ENCODE measurements at places on chromosomes 11 and 22.

- DNase-seq, result no peak
Observed at GRCh38 chr11:66725114-66725513, 3.9 kb downstream of the SPTBN2 start.

DNA sequence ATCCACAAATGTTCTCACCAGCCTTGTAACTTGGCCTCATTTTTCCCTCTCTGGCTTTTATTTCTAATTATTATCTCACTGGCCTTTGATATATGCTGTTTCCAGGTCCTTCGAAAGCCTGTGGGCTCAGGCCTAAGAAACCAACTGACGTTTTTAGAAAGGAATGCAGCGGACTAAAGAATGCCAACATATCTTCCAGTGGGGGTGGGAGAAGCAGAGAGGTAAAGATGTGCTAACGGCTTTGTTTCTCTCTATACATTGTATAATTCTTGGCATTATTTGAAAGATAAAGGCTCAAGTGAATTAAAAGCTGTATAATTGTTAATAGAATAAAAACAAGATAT, 28.2 kb downstream of the OR6Q1 start:
- DNase-seq, result no peak

DNA sequence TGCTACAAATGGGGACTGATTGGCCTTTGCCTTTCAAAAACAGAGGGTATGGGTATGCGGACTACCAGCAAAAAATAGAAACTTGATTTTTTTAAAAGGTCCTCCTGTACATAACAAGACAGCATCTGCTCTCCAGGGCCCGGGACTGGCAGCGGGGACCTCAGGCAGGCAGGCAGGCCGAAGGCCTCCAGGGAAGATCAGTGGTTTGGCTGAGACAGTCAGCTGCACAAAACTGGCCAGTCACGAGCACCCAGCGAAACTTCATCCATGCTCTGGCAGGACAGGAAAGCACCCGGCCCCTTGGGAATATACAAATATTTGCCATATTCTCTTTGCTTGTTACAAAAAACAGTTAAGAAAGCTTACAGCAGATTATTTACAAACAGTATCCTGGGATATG, 11.0 kb downstream of the RPL27A start:
- no peak for DNase-seq

GRCh38 chr11:88404932-88405710, 67.6 kb upstream of the CTSC start:
- peak; percentile 43 for DNase-seq

DNA sequence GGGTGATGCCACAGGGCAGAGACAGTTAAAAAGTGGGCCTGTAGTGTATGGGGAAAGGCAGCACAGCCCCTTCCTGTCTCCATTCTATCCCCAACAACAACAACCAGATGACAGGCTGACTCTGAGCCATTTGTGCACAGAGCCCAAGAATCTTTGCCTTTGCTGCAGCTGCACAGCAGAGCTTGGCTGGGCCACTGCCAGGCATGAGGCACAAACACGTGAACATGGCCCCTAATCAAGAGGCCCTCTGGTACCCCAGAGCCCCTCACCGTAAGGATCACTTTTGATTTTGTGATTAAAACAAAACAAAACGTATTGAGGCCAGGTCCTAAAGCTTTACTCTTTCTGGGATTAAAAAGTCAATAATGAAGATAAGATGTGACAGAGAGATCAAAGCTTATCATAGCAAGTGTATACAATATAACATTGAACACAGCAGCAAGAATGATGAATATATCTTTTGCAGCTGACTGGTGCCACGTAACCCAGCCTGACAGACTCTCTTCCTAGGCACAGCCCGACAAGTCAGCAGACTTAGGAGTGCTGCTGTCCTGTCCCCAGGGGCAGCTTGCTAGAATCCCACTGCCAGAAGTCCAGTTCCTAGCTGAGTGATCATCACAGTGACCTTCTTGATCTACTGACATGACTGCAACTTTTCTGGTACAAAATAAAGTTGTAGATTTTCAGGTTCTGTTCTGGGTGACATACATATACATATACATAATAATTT, 117.8 kb downstream of the SERGEF start:
- DNase-seq, result no peak

DNA sequence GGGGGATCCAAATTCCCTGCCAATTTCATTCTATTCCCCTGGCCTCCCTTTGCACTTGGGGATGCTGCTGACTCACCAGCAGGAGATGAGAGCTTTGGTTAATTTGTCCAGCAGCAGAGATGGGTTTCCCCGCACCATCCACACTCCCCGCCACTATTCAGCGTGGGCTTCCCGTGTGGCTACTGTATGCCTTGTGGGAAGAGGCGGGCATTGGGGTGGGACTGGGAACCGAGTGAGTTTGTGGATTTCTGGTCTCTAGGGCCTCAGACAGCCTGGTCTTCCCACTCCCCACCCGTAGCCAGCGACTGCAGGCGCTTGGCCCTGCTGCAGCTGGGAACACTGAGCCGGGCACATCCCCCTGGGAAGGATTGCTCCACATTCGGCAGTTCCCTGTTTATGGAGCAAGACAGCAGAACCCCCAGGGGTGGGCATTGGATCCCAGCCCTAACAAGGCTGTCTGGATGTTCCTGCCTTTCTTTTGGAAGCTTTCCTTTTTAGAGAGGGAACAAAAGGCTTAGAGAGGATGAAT, 23.4 kb downstream of the KIAA1671 start:
- no peak for DNase-seq

DNA sequence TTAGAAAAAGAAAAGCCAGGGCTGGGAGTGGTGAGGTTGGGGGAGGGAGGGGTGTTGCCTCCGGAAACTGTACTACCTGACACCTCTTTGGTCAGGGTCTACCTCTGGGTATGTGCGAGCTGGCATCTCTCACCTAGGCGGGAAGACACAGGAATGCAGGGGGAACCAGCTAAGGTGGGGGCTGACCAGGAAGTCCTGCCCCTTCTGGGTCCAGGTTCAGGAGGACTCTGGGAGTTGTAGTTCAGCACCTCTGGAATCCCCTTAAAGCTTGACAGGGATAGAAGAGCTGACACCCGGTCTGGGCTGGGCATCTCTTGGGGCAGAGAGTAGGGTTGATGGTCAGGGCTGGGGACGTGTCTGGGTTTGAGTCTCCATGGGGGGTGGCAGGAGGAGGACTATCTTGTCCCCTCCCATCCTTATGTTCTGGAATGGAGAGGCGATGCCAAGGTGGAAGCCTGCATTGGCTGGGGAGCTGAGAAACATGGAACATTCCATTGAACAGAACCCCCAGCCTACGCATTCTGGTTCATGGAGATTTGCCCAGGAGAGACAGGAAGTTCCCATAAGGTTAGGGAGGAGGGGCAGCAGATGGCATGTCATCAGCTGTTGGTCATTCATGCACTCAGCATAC, 2.1 kb upstream of the KIAA1671 start:
- DNase-seq, result no peak

GRCh38 chr22:22061085-22062077, 78.8 kb upstream of the TOP3B start:
- peak; percentile 80 for DNase-seq

DNA sequence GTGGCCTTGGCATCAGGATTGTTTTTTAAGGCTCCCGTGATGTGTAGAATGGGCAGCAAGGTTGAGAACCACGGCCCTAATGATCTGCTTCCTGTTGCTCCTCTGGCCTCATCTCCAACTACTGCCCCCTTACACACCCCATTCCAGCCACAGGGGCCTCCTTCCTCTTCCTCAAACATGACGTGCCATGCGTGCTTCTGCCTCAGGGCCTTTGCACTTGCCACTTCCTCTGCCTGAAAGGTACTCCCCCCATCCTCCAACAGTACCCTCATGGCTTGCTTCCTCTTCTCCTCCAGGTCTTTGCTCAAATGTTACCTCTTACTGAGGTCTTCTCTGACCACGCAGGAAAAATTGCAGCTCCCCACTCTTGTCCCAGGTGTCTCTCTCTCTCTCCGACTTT, 93.9 kb upstream of the CSNK2A3 start:
- peak; percentile 22 for DNase-seq

DNA sequence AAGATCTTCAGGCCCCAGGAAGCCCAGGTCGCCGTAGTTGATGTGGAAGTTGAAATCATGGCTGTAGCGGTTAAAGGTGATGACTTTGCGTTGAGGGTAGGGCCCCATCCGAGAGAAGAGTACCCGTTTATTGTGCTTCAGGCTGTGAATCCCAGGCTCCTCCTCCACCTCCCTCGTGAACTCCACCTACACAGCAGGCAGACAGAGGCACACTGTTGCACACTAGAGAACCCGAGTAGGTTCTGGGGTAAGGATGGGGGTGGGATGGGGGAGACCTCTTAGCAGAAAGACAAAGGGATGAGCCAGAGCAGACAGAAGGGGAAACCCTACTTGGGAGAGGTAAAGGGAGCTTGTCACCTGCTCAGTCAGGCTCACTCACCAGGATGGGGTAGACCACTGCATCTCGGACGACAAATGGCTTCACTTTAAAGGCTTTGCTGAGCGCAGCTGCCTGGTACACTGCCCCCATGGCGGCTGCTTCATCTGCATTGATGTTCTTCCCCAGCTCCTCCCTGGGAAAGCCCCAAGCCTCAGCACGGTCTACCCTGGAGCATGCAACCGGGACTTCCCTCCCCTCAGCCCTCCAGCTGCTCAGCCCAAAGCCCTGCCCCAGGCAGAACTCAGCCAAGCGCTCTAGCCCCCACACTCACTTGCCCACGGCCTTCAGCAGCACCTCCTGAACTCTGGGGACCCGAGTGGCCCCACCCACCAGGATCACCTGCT, 5.4 kb downstream of the HYOU1 start:
- no peak for DNase-seq
